Stimulated activated CD8-positive, alpha-beta memory T cell treated with anti-CD3 and anti-CD28 coated beads, Interleukin-15, amount 100 ng/mL, for 4 hours (primary cell): ENCODE measurements at places on chromosomes 13 and 19.

GRCh38 chr13:94305463-94305862 is 174.0 kb downstream of the DCT start:
- DNase-seq, result no peak

- DNase-seq, result no peak
Measured at GRCh38 chr13:77521194-77521593, 14.3 kb upstream of the SCEL start.

DNA sequence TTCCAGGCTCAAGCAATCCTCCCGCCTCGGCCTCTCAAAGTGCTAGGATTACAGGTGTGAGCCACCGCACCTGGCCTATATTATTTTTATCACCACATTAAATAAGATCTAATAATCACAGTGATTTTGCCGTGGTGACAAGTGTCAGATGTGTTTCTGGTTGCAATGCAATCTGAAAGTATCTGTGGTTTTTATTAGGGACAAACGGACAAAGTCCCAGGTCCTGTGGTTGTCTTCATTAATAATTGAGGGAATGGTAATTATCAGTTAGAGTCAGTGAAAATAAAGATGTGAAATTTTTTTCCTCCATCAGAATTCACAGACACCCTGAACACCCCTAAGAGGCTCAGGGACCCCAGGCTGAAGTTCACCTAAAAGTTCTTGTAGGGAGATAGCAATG is 1.3 kb upstream of the TICAM1 start:
- DNase-seq, result no peak

- DNase-seq, result no peak
Measured at GRCh38 chr13:71218960-71219359, 648.0 kb downstream of the DACH1 start.

GRCh38 chr19:49894011-49894664 is 2.5 kb downstream of the IL4I1 start:
- no peak for DNase-seq

DNA sequence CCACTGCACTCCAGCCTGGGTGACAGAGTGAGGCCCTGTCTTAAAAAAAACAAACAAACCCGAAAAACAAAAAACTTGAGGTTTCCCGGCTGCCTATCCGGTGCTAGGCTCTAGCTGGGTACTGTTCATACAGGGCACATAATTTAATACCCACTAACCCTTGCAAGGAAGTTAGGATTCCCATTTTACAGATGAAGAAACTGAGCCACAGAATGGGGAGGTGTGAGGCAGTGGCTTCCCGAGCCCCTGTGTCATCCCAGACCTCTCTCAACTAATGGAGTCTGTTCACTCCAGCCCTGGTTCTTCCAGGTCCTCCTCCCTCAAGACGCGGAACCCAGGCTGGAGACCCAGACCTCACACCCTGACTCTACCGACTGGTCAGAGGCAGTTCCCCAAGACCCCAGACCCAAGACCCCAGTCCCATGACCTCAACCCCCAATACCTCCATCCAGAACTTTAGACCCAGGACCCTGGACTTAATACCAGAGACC is 576 bp downstream of the APBA3 start:
- no peak for DNase-seq

DNA sequence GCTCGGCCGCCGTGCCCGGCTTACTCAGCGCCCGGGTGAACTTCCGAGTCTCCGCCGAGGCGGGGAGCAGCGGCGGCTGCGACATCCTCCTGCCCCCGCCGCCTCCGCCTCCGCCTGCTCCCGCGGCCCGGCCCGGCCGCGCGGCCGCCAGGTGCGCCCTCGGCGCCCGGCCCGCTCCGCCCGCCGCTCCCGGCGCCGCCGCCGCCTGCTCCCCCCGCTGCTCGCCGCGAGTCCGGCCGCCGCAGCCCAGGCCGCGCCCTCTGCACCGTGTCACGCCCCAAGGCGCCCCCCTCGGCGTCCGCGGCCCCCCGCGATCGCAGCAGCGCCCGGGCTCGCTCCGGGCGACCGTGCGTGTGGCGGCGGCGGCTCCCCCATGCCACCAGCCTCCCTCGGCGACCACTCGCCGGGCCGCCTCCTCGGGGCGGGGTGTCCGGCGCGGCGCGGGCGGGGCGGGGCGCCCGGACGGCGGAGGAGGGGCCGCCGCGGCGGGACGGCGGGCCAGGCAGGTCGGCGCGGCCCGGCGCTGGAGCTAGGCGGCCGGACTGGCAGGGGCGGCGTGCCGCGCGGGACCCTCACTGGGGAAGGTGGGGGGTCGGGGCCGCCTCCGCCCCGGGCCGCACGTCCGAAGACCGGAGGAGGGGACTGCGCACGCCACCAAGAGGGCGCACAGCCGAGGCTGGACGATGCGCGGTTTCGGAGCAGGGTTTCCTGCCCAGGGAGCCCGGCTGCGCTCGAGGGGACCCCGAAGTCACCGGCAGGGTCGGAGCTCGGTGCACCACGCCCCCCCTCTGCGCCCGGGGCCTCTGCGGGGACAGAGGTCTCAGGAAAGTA is 108.6 kb upstream of the DOCK9 start:
- DNase-seq, result peak; percentile 58

DNA sequence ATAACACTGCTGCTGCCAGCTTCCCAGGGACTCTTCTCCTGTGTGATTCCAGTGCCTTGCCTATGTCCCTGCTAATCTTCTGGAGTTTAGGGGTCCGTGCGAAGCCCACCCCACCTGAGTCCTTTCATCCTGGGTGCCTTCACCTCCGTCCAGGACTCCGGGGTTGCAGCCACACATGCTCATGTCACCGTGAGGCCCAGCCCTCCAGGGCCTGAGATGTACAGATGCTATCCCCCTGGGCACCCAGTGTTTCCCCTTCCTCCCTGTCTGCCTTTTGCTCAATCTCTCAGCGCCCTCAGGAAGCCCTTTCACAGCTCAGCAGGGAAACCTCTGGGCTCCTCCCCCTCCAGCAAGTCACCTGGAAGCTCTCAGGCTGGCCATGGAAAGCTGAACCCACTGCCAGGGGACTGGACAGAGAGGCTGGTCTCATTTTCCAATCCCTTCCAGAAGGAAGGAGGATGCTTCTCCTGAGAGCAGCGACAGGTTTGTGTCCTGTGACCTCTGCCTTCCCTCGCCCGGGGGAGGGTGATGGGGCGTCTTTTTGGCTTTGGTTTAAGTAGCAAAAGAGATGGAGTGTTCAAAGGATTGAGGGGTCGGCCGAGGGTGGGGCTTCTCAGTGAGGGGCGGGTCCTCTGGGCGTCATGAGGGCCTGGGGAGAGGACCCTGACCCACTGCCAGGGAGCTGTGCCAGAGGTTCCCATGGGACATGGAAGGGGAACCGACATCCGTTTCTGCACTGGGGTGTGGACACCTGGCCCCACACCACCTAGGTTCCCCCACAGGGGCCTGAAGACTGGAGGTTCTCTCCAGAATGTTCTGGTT is 30.8 kb upstream of the TFDP1 start:
- no peak for DNase-seq

DNA sequence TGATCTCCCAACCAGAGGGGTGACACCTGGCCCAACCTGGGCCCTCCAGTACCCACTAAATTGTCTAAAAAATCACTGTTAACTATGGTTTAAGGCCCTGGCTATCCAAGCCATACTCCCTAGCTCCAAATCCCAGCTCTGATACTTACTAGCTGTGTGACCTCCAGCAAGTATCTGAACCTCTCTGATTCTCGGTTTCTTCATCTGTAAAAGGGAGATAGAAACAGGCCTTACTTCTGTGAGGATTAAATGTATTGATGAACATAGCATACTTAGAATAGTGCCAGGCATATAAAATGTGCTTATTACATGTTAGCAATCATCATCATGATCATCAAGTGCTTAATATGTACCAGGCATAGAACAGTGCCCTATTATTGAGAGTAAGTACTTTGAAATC is 4.7 kb downstream of the LRFN1 start:
- DNase-seq, result no peak
